ENCODE measurements at places on chromosomes 3 and 15.

DNA sequence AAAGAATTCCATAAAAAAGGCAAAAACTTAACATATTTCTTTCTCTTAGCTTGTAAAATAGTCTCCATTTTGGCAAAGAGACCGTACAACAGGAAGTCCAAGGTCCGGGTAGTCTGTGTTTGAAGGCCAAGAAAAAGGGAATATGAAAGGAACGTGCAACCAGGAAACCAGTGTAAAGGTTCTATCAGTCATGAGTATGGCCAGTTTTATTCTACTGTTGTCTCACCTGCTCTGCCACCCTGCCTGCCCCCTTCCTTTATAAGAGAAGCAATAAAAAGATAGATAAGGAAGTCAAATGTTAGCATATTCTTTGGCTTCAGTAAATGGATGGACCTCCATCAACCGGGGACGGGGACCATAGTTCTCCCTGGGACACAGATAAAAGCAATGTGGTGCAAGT lies 370.6 kb upstream of the ROBO2 start:
- no peak for DNase-seq

DNA sequence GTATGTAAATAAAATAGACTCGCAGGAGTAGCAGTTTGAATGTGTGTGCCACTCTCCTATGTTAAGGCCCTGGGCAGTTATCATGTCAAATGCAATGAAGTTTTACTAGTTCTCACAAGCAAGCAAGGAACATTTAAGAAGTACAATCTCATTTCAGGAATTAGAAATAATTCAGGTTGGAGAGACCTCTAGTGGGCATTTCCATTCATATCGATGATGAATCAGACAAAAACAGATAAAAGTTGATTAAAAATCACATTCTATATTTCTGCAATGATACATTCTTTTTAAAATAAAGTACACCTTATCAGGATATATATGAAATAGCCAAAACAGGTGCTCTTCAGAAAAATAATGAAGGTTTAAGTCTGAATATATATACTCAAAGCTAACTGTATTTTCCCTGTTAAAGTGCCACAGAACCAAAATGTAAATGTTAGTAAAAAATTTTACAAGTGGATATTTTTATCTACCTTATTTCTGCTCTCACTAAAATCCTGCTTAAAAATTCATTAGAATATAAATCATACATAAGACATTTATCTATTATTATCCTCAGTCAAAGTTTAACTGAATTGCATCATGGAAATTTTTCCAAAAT lies 492.4 kb upstream of the FRG2C start:
- DNase-seq = peak; percentile 18

GRCh38 chr3:12954891-12955650 lies 113.7 kb upstream of the RPL32 start:
- no peak for DNase-seq

DNA sequence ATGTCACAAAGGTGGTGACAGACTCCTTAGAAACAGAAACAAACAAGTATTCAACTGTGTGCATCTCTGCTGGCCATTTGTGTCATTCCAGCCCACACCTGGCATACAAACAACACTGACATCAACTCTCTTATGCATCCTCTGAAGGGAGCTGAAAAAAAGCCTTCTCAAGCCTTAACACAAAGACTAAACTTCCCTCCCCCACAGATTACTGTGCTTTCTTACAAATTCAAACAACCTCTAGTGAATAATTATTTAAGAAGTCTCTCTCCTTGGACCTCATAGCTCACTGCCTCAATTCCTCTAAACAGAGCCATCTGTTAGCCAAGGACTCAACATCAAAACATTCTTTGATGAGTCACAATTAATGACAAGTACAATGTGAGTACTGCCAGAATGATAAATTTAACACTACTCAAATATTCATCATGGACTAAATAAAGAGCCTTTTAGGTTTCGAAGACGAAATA lies 132.1 kb downstream of the WDR76 start:
- no peak for DNase-seq

DNA sequence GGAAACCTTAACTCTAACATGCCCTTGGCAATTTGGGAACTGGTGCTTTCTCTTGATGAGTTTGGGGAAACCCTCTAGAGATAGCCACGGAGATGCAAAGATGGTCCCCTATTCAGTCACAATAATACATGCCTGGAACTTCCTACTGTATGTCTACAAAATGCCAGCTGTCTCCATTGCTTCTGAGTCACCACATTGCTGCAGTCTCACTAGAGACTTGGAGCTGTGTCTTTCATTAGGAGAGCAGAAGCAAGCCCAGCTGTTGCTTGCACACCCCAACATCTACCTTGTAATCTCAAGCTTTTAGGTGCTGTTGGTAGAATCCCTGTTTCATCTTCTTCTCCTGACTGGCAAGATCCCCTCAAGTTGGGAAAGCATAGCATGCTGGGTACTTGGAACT lies 261.0 kb downstream of the ADAMTSL3 start:
- no peak for DNase-seq

- no peak for DNase-seq
These were observed 179.6 kb downstream of the NSMCE3 start for GRCh38 chr15:29089731-29090616.

DNA sequence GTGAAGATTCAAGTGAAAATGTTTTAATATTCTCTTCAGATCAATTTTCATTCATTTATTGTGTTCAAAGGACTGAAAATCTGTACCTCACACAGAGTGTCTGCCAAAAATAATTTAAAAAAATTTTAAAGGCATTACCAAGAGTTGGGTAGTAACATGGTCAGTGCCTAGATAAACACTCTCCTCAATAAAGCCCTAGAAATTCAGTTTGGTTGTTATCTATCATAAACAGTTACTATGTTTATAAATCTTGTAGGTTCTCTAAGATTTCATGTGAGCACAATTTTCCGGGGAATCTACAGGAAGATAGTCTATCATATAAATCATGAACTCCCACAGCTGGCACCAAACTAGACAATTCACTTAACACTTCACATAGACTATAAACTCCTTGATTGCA lies 128.6 kb downstream of the GSK3B start:
- no peak for DNase-seq

All from SW480 (cell line).